Neuronal stem cell (in vitro differentiated cells): ENCODE measurements at places on chromosomes 7 and 10.

DNA sequence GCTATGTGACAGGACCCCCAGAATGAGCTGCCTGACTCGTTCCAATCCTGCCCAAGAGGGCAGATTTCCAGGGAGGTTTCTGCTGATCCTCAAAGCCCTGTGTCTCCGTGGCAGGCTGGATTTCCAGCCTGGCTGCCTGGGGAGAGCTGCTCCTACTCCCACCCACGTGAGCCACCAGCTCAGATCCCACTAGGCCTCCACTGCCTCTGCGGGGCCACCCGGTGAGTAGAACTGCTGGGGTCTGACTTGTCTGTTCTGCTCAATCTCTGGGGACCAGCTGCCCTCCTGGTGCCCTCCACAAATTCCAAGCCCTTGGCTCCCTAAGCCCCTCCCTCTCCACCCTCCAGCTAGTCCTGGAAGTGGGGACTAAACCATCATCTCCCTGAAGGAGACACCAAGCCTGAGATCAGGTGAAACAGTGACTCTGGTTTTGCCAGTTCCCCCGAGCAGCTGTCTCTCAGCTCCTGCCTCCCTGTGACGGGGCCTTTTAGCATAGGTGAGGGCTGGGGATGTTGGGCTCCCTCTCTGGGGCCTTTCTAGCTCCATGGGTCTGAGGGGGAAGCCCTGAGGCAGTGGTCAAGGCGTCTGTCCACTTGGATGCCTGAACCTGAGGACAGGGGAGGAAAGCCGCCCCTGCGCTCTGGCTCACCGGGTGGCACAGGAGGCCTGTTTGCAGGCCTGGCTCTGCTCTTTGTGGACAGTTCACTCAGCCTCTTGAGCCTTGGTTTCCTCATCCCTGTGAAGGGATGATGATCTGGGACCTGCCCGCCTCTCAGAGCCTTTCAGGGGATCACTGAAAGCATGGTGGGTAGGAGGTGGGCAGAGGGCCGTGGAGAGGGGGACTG lies 5.6 kb downstream of the FAM241B start:
- no peak for DNase-seq

DNA sequence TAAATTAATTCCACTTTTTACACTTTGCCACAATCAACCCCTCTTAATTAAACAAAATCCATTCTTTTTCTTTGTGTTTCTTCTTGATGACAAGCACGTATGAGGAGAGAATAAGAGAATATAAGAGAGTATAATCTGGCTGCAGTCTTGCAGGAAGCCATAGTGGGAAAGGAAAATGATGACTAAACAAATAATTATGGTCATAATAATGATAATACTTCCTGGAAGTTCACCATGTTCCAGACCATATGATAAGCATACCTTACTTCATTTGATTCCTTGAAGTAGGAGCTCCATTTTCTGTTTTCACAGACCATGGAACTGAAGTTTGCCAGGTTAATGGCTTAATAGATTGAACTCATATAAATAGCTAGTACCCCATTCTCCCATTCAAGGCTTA lies 237.8 kb downstream of the SEMA3D start:
- no peak for DNase-seq

DNA sequence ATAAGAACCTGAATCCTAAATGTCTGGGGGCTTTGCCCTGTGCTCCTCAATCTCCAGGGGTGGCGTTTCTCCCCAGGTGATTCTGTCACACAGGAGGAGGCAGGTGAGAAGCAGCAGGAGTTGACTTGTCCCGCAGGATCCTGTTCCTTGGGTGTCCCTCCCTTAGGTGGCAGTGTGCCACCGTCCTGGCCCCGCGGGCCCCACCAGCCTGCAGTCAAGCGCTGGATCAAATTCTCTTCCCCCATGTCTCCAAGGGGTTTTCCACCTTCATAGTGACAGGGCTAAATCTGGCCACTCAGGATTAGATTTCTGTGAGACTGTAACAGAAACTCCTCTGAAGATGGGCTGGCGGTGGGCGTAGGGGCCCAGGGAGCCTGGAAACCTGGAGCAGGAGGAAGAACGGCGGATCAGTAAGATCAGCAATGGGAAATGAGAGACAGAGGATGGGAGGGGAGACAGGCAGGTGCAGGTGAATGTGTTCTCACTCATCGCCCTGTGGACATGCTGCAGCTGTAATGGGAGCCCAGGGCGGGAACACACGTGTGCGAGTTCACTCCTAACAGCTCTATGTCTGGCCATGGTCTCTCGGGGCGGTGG lies 329.2 kb upstream of the COBL start:
- no peak for DNase-seq

DNA sequence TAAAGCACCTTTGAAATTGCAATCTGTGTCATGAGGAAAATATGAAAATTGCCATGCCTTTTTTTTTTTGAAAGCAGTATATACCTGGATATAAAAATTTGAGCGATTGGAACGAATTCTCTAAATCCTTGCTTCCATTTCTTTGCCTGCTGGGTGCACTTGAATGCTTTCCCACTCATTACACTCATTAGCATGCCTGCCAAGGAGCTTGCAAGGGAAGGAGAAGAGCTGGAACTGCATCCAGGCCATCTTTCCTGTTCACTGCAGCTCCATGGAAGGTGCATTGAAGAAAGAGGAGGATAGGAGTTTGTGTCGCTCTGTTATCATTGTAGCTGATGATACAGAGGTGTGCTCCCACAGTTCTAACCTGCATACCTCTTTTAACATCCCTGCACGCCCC lies 102.4 kb upstream of the GJD4 start:
- no peak for DNase-seq

DNA sequence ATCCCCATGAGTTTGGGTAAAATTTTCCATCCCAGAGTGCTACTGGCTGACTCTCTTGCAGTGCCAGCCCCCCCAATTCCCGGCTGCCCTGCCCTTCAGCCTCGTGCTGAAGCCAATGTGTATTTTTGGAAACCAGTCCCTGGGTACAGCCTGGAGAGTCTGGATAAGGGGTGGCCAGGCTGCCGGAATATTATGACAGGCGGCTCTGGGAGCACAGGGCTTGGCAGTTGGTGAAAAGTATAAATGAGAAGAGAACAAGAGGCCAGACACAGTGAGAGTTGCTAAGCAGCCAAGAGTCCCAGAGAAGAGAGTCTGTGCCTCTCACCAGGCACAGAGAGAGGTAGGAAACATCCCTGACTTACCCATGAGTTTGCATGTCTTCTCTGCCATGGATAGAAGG lies 53.6 kb downstream of the TMEM130 start:
- DNase-seq = no peak

- no peak for DNase-seq
Observed at GRCh38 chr10:27688991-27689390, 56.6 kb downstream of the MKX start.

DNA sequence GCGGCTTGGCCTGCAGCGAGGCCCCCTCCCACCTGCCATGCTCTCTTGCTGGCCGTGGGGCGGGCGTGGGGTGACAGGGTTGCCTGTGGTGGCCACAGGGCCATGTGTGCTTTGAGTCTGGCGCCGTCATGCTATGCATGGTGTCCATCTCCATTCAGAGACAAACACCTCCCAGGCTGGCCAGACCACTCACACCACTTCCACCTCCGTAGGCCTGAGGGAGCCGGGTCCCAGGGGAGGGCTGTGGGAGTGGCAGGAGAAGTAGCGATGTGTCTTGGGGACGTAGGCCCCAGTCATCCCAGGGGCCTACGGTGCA lies 65.5 kb downstream of the DNAJB6 start:
- no peak for DNase-seq

- DNase-seq = no peak
Observed at GRCh38 chr7:34728156-34728555, 70.1 kb downstream of the NPSR1 start.

DNA sequence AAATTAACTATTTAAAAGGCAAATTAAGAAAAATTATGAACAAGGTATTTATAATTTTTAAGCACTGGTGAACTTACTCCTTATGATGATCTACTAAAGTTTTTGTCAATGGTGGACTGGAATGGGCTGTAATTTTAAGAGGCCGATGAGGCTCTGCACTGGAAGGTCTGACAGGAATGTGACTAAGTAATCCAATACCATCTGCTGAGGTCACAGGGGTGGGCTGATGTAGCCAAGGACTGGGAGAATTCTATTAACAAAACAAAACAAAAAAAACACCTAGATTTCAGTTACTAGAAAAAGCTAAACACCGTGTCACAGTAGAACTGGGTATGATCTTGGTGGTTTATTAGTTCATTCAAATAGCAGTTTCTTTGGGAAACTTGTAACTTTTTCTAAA lies 75.9 kb downstream of the NRBF2 start:
- DNase-seq = no peak

DNA sequence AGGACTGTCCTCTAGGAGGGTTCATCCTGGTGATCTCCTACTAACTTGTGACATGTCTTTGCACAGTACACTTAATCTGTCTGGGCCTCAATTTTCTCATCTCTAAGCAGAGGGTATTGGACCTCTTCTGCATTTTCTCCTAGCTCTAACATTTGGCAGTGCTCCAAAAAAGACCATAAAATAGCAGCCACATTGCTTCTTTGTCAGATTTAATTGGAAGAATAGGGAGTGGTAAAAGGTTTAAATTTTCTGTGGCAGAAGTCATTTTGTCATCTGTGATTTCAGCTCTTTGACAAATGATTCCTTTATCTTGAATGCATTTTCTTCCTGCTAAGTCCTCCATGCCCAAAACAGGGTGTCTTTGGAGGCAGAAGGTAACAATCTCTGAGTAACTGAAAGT lies 289.9 kb upstream of the LRGUK start:
- DNase-seq = no peak

DNA sequence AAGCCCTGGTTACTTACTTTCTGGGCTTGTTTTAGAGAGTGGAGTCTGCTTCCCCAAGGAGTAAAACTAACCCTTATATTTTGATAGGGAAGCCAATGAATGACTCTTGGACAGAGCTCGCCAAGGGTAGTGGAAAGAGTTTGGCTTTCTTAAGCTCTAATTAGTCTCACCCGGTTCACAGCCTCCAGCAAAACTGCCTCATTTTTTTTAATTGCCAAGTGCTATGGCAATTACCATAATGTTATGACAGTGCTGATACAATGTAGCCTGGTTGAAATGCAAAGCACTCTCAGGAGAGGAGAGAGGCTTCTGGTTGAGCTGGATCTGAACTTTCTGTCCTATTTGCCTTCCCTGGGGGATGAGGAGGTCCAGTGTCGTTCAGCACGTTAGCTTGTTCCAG lies 376.1 kb upstream of the CHRM2 start:
- DNase-seq = no peak

DNA sequence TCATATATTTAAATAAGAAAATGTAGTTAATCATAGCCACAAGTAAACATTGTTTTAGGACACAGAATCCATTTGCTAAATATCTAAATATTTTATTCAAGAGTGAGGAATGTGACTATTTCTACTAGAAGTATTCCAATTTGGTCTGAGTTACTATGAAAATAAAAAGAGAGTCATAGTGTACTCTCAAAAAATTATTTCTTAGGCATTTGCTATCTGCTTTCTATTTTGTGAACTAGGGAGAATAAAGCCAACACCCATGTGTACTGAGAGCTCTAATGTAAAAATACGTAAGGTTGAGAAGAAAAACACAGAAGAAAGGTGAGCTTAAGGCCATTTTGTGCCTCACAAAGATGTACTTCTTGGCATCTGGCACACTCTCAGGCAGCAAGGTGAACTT lies 38.3 kb downstream of the PRTFDC1 start:
- no peak for DNase-seq

GRCh38 chr7:46170021-46170420 lies 248.9 kb upstream of the IGFBP3 start:
- no peak for DNase-seq

DNA sequence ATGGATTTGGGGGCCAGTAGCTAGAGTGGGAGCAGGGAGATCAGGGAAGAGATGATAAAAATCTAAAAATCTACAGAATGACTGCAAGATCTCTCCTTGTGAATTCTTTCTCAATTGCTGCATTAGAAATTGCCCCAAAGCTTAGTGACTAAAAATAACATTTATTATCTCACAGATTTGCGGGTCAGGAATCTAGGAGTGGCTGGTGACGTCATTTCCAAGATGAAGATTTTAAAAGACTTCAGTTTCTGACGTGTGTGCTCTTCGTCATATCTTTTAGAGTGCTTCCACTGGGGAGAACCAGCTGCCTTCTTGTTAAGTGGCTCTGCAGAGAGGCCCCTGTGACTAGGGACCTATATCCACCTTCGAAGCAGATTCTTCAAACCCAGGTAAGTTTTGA lies 112.6 kb downstream of the DGKI start:
- DNase-seq = no peak

GRCh38 chr7:27083646-27084045 lies 12.2 kb downstream of the HOXA1 start:
- no peak for DNase-seq

DNA sequence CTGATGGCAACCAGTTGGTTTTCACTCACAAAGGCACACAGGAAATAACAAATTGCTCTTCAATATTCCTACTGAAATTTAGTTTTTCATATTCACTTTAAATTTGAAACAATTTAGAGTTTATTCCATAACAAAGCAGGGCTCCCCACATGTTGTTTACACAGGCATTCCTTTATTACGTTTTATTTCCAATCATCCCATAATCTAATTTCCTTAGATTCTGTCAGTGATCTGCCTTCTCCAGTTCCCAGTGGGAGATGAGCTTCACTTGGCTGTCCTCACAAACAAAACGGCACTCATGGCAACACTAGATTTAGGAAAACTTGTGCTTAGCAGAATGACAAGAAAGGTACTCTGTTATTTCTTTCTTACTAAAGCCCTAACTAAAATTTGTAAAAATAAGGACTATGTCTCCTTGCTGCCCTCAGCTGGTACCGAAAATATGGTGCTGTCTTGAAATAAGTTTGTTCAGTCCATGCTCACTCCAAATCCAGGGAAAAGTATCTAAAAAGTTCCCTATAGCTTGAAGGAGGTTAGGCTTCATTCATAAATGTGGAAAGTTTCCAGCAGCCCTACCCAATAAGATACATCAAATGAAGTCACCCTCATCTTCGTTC lies 23.0 kb downstream of the PHYH start:
- no peak for DNase-seq

DNA sequence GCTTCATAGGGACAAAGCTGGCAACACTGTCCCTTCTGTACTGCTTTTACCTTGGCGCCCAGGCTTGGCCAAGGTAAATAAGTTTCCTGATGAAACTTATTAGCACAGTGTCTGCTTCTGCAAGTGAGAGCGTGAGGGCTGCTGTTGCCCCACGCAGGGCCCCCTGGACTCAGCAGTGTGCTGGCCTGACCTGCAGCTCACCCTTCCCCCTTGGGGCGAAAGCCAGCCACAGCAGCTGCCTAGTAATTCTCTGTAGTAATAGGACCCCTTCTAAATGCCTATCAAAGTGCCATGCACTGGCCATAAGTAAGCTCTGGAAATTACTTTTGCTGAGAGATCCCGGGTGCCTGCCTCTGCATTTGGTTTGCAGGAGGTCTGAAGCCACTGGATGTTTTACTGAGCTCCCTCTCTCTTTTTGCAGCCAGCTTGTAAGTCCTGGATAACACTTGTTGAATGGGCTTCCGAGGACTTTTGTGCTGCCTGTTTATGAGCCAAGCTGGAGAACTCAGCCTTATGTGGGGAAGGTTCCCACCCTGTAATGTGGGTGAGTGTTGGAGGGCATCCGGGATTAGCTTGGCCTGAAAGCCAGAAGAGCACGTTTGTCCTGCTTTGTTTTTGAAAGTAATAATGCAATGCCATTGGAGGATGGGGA lies 293.9 kb downstream of the C7orf25 start:
- DNase-seq = peak; percentile 5

- DNase-seq = no peak
Observed at GRCh38 chr10:90047243-90047729, 345.9 kb downstream of the KIF20B start.
